ENCODE measurements at places on chromosomes 4 and X. TPM values are rescaled to one million over a fixed set of nuclear protein-coding genes. Genes with fewer than 3 reads are reported as not detected.

DNA sequence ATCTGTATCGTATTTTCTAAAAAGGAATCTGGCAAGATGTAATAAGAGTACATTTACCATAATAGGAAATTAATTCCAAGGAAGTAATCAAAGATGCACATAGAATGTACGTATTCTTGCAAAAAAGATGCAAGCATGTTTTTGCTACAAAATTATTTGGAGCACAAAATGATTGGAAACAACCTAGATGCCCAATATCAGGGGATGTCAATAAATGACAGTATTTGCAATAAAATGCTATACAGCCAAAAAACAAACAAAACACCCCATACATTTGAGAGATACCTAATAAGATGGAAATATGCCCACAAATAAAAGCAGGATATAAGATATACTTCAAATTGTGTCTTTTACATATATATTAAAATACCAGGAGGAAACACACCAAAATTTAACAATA, 29.3 kb upstream of the MAML3 start:
- no peak overlapping the region for H3K27ac ChIP-seq
- no peak for DNase-seq
- no peak overlapping the region for H3K4me3 ChIP-seq
- no peaks in the 10 kb centered on the region for H3K27me3 ChIP-seq

Gene F11
- total RNA-seq, result not detected

Gene AKAP14
- not detected for total RNA-seq

- no peak overlapping the region for H3K27ac ChIP-seq
- DNase-seq, result no peak
- no peaks in the 10 kb centered on the region for H3K4me1 ChIP-seq
- no peaks in the 10 kb centered on the region for H3K36me3 ChIP-seq
- H3K27me3 ChIP-seq, result no peaks in the 10 kb centered on the region
- no peak overlapping the region for H3K4me3 ChIP-seq
Observed at GRCh38 chrX:135087867-135088266, 32.5 kb downstream of the ETDB start.

Gene TLR3
- 19.9 TPM for total RNA-seq

- no peak overlapping the region for H3K4me3 ChIP-seq
- no peak for DNase-seq
- H3K36me3 ChIP-seq, result no peaks in the 10 kb centered on the region
- H3K27me3 ChIP-seq, result no peaks in the 10 kb centered on the region
- no peaks in the 10 kb centered on the region for H3K4me1 ChIP-seq
- H3K27ac ChIP-seq, result no peak overlapping the region
Observed at GRCh38 chrX:139234898-139235297, 295.6 kb upstream of the F9 start.

Gene PABPC1L2B
- not detected for total RNA-seq

DNA sequence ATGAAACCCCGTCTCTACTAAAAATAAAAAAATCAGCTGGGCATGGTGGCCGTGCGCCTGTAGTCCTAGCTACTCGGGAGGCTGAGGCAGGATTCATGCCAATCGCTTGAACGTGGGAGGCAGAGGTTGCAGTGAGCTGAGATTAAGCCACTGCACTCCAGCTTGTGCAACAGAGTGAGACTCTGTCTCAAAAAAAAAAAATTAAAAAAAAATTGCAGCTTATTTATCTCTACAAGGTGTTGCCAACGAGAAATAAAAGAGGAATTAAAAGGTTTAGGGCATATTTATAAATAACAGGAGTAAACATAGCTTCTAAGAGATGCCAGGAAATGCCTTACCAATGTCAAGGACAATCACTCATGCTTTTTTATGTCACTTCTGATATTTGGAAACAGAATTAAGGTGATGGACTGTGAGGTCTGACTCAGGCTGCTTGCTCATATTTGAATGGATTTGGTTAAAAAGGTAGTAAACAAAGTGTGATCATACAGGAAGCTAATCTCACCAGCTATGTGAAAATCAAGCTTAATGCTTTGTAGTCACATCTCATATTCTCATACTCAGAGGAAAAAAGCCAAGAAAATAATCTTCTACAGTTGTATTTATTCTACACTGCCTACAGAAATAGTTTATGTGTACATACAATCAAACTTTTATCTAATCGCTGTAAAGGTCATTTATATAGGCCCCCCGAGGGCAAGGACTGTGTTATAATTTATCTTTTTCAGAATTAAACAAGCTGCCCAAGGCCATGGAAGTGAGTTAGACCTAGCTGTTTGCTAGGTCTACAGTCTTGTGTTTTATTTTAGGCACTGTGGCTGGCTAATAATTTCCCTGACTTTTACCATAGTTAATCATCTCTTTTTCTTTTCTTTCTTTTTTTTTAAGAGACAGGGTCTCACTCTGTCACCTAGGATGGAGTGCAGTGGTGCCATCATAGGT, 61.1 kb upstream of the RBMX start:
- DNase-seq, result no peak
- no peaks in the 10 kb centered on the region for H3K4me1 ChIP-seq
- H3K4me3 ChIP-seq, result no peak overlapping the region
- H3K27ac ChIP-seq, result no peak overlapping the region
- H3K27me3 ChIP-seq, result no peaks in the 10 kb centered on the region
